ENCODE measurements at places on chromosomes 5 and 9. TPM values are rescaled to one million over a fixed set of nuclear protein-coding genes. Genes with fewer than 3 reads are reported as not detected.

FGF10 gene
- total RNA-seq = 0.47 TPM

KCNMB1 gene
- 0.16 TPM for total RNA-seq

CAMK2A gene
- 14.0 TPM for total RNA-seq

CCDC152 gene
- 12.9 TPM for total RNA-seq

MLANA gene
- not detected for total RNA-seq

LCN9 gene
- total RNA-seq = not detected

PPP3R2 gene
- total RNA-seq = not detected

DAPK1 gene
- total RNA-seq = 67.4 TPM

NDUFS6 gene
- 12.9 TPM for total RNA-seq

GRCh38 chr5:128345247-128345646 is 192.8 kb downstream of the FBN2 start:
- no peak for DNase-seq

DNA sequence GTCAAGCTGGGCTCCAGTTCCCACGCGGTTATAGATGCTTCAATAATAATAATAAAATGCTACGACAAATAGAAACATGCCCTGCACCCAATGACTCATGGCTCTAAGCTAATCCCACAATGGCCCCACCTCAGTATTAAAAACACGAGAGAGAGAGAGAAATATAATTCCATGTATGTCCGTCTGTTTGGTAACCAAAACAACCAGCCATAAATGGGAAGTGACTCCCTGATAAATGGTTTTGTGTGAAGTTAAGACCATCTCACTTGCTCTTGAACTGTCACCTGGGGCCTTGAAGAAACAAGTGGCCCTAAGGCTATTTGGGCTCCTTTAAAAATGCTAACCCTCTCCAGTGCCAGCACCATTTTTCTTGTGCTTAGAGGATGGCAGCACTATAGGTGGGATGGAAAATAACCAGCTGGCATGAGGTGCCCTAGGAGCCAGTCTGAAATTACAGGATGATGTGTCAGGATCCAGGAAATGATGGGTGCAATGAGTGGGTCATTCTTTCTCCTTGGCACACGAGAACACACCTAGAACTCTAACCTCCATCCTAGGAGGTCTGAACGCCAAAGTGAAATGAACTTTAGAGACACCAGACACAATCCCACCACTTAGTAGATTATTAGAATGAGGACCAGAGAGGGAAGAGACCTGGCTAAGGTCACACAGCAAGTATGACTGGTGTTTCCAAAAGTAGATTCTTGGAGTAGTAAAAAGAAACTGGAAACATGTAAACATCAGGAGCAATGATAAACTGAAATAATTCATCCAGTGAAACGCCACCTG is 35.7 kb upstream of the ADRB2 start:
- DNase-seq = no peak

- DNase-seq = no peak
Observed at GRCh38 chr5:93589152-93589828, 6.3 kb downstream of the NR2F1 start.

DNA sequence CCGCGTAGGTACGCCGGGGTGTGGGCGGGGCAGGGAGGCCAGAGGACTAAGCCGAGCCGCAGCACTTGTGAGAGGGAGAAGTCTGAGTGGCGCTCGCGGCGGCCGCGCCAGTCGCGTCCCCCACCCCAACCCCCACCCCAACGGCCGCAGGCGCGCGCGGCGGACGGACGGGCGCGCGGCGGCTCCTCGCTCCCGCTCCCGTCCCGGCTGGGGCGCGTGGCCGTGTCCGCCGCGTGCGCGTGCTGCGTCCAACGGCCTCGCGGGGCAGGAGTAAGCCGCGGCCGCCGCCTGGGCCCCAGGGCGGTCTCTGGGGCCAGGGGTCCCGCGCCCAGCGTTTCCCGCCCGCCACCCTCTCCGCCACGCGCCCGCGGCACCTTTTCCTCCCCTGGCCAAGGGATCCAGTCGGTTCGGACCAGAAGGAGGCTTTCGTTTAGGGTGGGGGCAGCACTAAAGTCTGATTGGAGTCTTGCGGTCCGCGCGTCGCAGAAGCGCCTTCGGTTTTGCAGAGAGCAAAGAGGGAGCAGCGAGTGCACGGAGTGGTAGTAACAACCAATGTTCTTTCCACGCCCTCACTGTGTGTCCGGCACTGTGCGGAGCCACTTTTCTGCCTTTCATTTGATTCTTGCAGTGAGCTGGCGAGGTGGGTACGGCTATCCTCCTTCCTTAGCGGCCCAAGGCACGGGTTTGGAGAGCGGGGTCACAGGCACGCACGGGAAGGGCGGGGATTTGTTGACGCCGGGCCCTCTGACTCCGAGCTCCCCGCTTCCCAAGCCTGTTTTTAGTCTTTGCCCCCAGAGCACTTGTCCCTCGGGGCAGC is 483 bp downstream of the G3BP1 start:
- peak; percentile 26 for DNase-seq

DNA sequence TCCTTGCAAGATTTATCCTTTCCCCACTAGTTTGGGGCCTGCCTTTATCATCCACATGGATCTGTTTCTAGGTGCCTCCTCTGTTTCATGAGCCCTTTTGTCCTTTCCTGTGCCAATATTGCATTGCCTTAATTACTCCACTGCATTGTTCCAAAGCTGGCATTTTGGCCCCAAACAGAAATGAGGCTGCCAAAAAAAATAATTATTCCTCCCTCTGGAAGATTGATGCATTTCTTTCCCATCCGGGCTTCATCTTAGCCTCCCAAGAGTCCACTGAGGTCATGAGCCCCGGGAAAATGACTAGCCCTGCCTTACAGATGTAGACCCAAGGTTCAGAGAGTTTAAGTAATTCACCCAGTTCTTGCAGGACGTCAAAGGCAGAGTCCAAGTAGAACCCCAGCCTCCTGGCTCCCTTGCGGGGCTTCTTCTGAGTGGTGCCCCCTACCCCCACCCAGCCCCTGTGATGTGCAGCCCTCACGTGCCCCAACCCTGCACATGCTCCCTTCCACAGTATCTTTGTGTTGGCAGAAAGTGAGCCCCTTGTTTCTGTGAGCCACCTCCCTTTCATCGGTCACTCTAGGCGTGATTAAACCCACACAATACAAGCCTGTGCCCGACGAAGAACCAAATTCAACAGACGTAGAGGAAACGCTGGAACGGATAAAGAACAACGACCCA is 62.1 kb downstream of the TMOD1 start:
- DNase-seq = no peak

DNA sequence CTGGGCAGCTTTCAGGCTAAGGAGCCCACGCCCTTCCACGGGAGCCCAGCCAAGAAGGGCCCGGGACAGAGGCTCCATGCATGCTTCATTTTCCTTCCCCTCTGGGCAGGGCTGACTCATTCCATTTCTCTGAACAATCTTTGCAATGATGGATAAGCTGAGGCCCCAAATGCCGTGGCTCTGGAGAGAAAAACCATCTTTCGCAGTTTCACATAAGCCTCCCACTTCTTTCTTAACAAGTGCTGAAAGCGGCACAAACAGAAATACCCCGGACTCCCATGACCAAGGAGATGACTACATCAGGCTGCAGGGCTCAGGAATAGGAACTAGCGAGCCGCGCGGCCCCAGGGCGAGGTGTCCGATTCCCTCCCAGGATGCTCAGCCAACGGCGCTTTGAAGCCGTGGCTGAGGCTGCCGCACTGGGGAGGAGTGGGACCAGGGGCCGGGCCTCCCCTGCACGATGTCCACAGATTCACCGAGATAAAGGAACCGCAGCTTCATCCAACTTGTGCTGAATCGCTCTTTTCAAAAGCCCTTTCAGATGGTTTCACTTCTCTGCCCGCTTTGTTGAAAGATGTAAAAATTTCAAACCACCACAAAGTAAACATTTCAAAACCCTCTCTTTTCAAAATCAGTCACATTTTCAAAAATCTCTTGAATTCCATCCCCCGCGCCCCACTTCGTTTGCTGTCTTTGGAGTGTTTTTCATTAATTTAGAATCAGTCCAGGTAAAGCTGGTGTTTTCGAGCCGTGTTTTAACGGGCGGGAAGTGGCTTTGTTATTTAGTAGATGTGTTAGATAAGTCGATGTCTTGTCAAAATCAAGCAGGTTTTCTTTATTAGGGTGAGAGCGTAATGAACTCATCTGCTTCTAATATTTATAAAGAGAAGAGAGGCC is 96.5 kb upstream of the LMX1B start:
- peak; percentile 50 for DNase-seq

GRCh38 chr5:98749046-98749445 is 24.4 kb upstream of the RGMB start:
- DNase-seq = no peak

DNA sequence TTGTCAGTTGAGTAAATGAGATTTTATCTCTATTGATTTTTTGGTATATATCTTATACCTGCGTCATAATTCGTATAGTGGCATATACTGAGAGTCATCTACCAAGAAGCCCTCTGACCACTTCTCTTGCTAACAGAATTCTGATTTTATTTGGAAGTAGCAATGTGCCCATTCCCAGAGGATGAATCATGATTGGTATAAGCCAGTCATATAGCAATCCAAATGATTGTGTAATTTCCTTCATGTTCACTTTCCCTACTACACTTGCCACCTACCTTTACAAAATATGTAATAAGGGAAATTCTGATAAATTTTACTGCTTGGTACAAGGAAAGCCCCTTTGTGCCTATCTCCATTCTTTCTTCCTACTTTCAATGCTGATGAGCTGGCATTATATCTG is 16.1 kb upstream of the ZNF462 start:
- DNase-seq = no peak

- DNase-seq = no peak
Observed at GRCh38 chr9:20303996-20304395, 318.3 kb downstream of the MLLT3 start.

DNA sequence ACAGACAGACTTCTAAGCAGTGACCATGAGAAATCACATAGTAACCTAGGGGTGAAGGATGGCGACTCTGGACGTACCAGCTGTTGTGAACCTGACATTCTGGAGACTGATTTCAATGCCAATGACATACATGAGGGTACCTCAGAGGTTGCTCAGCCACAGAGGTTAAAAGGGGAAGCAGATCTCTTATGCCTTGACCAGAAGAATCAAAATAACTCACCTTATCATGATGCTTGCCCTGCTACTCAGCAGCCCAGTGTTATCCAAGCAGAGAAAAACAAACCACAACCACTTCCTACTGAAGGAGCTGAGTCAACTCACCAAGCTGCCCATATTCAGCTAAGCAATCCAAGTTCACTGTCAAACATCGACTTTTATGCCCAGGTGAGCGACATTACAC is 38.0 kb upstream of the CCDC152 start:
- DNase-seq = no peak

DNA sequence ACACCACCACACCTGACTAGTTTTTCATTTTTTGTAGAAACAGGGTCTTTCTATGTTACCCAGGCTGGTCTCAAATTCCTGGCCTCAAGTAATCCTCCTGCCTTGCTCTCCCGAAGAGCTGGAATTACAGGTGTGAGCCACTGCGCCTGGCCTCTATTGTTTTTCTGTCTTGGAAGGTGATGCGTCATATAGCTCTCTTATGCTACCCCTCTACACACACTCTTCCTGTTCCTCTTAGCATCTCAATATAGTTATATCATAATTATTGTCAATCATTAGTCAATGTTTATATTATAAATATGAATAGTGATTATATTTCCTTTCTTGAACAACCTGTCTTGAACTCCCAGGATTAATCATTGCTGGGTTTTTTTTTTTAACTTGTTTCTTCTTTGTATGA is 7.3 kb downstream of the PKD2L2 start:
- DNase-seq = no peak

GRCh38 chr9:112969730-112970129 is 42.3 kb downstream of the ZNF883 start:
- DNase-seq = no peak

DNA sequence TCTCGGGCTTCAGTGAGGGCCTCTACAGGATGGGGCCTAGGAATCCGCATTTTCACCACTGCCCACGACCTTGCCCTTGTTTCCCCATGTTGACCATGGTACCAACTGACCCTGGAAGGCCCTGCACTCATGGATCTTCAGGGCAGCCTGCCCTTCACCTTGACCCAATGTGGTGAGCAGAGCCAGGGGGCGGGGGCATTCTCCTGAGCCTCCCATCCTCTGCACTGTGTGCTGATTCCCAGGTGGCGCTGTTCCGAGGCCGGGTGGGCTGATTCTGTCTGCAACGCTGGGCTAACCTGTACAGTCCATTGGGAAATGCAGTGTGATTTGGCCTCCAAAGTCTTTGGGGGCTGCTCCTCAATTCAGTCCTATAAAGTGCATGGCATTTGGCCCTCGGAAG is 68.7 kb downstream of the SHB start:
- no peak for DNase-seq

DNA sequence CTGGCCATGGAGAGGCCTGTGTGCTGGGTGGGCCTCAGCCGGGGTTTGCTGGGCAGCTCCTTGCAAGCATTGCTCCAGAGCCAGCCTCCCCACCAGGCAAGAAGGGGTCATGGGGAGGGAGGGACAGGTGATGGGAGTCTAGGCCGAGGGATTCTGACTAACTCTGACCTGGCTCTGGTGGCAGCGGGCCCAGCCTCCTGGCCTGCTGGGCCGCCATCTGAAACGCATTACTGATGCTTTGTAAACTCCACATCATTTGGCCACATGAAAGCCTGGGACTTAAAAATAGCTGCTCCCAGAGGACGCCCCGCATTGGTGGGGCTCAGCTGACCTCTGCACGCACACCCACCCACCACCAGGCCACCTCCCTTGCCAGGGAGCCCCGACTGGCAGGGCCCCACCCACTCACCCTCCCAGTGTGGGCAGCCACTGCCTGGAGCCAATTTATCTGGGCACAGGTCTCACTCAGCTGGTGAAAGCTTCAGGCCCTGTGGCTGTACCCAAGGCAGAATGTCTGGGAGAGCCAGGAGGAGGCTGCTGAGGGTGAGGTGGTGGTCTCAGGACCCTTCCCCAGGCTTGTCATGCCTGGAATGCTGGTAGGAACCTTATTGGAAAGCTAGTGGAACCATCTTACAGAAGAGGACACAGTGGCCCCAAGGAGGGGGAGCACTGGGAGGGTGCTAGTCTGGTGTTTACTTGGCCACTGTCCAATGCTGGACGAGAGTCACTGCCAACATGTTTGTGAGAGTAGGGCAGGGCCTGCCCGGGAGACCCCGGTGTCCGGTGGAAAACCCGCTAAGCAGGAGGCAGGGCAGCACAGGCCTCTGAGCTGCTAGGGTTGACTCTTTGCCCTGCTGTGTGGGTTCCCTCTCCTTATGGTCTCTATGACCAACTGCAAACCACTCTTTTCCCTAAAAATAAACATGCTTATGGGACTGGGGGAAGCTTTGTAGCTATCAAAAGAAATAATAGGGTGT is 10.8 kb downstream of the TCF7 start:
- no peak for DNase-seq

DNA sequence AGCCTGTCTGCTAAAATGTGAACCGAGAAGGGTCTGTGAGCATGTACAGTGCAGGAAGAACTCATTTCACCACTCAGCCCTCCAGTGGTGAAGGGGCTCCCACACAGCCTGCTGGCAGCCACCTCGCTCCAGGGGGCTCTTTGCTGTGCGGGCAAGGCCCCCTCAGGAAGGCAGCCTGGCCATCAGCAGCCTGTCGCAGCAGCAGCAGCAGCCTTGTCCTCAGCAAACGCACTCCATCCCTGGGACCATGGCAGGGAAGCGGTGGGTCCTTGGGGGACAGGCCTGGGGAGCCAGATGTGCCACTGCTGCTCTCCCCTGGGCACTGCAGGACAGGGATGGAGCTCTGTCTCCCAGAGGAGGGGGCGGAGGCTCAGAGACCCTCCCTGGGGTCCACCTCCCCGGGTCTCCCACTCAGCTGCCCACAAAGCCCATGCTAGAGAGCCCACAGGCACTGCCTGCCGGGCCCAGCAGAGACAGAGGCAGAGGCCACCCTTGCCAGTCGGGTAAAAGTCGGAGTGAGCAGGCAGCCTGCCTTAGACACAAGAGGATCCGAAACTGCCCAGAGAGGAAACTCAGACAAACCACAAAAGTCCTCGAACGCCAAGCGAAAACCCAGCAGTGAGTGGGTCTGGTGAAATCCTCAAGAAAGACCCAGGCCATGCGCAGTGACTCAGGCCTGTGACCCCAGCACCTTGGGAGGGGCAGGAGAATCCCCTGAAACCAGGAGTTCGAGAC is 8.0 kb downstream of the BRD3 start:
- no peak for DNase-seq
